Camera-type eye (tissue), 1 donor: ENCODE measurements at places on chromosomes 13 and 19. TPM values are rescaled to one million over a fixed set of nuclear protein-coding genes. Genes with fewer than 3 reads are reported as not detected.

C5AR2 gene
- total RNA-seq = 1.0 TPM

SYNGR4 gene
- total RNA-seq = not detected

PRODH2 gene
- total RNA-seq = 0.27 TPM

SIAH3 gene
- 1.0 TPM for total RNA-seq

PBX4 gene
- total RNA-seq = 8.6 TPM

FPR1 gene
- 1.5 TPM for total RNA-seq

CSNK1G2 gene
- total RNA-seq = 64.4 TPM

CKM gene
- 122 TPM for total RNA-seq

GIPR gene
- 0.11 TPM for total RNA-seq

DYRK1B gene
- total RNA-seq = 29.4 TPM

ZFR2 gene
- 7.1 TPM for total RNA-seq

LYL1 gene
- total RNA-seq = 6.2 TPM

GFY gene
- total RNA-seq = not detected

ACP7 gene
- not detected for total RNA-seq

GPR180 gene
- 37.6 TPM for total RNA-seq

CAPN12 gene
- 0.38 TPM for total RNA-seq

ADPRHL1 gene
- 7.3 TPM for total RNA-seq
